Breast epithelium (tissue), 4 donors: ENCODE measurements at places on chromosomes 5 and 9. TPM values are rescaled to one million over a fixed set of nuclear protein-coding genes. Genes with fewer than 3 reads are reported as not detected.

GRCh38 chr5:158275511-158275910, 416.6 kb upstream of the CLINT1 start:
- H3K36me3 ChIP-seq = no peaks in the 10 kb centered on the region
- no peak for DNase-seq
- no peak overlapping the region for H3K27ac ChIP-seq
- H3K4me1 ChIP-seq = no peaks in the 10 kb centered on the region
- no peaks in the 10 kb centered on the region for H3K27me3 ChIP-seq
- no peak overlapping the region for H3K4me3 ChIP-seq

The ADAMTSL2 gene
- 0.33 TPM for total RNA-seq

- H3K36me3 ChIP-seq = no peaks in the 10 kb centered on the region
- no peaks in the 10 kb centered on the region for H3K4me1 ChIP-seq
- no peak for DNase-seq
- no peaks in the 10 kb centered on the region for H3K27me3 ChIP-seq
Observed at GRCh38 chr5:56388229-56388985, 155.3 kb upstream of the ANKRD55 start.

- no peaks in the 10 kb centered on the region for H3K27me3 ChIP-seq
- DNase-seq = no peak
- H3K4me1 ChIP-seq = no peaks in the 10 kb centered on the region
- H3K27ac ChIP-seq = no peak overlapping the region
- H3K4me3 ChIP-seq = no peak overlapping the region
- no peaks in the 10 kb centered on the region for H3K36me3 ChIP-seq
Observed at GRCh38 chr5:87002485-87002884, 265.2 kb upstream of the RASA1 start.

DNA sequence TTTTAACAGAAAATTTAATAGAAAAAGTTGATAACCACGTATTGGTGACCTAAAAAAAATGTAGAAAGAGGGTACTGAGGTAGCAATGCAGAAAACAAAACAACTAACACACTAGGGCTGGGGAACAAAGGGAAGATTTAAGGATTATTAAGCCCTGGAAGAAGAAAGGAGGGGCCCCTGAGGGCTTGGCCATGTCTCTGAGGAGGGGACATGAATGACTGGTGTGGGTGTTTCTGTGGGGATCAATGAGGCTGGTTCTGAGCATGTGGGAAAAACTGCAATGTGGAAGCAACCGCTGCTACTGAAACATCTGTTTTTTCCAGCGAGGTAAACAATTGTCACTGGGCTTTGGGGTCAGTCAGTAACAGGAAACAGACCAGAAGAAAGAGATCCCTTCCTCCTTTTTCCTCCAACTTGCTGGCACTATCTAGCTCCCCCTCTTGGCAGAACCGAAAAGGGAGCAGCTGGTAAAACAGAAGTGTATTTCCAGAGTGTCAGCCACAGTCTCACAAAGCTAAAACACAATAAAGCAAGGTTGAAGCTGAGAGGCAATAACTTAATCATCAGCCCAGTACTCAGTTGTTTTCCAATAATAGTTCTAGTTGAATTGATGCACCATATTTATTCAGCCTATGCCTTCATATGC, 48.3 kb downstream of the ATPSCKMT start:
- no peaks in the 10 kb centered on the region for H3K36me3 ChIP-seq
- H3K4me1 ChIP-seq = no peaks in the 10 kb centered on the region
- DNase-seq = no peak
- no peak overlapping the region for H3K27ac ChIP-seq

DNA sequence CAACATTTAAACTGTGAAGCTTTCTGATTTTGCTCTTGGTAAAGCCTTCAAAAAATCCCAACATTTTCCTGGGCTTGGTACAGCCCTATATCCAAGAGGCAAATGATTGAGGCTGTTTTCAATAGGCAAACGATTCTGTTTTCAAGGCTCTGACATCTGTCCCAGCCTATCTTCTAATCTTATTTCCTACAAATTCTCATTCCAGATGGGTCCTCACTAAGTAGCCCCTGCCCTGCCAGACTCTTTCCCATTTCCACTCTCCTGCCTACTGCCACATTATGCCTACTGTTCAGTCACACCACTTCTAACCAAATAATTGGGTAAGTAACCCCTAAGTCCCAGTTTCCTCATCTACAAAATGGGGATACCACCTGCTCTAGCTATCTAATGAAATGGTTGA, 3.5 kb downstream of the GBA2 start:
- H3K27ac ChIP-seq = no peak overlapping the region
- no peak overlapping the region for H3K4me3 ChIP-seq
- no peaks in the 10 kb centered on the region for H3K27me3 ChIP-seq
- H3K4me1 ChIP-seq = peaks cover 29% of the 10 kb centered on the region
- H3K36me3 ChIP-seq = no peaks in the 10 kb centered on the region

The PTGER4 gene
- total RNA-seq = 31.5 TPM

The LCN15 gene
- total RNA-seq = not detected

DNA sequence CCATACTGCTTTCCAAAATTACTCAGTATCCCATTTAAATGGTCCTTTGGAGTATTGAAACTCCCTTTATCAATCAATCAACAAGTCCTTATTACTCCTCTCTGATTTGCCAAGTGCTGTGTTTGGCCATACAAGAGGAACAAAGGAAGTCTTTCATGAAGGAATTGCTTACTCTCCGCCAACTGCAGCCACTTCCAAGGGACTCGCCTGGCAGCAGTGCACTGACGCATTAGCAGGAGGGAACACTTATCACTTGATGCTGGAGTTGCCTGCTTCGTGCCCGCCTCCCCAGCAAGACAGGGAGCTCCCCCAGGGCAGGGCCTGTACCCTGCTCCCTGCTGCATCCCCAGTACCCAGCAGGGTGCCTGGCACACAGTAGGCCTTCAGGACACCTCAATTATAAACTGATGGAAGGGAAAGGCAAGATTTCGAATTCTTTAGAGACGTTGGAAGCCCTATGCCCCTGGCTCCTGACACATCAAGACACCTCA, 97.9 kb downstream of the CRB2 start:
- no peaks in the 10 kb centered on the region for H3K4me1 ChIP-seq
- no peak overlapping the region for H3K27ac ChIP-seq
- H3K4me3 ChIP-seq = no peak overlapping the region
- no peaks in the 10 kb centered on the region for H3K27me3 ChIP-seq
- no peaks in the 10 kb centered on the region for H3K36me3 ChIP-seq

GRCh38 chr5:139262742-139263445, 30.6 kb upstream of the MATR3 start:
- H3K4me3 ChIP-seq = no peak overlapping the region
- no peak overlapping the region for H3K27ac ChIP-seq
- no peaks in the 10 kb centered on the region for H3K4me1 ChIP-seq
- H3K36me3 ChIP-seq = no peaks in the 10 kb centered on the region
